NCI-H1417 (cell line): ENCODE measurements at places on chromosomes 1 and 21.

- no peak for DNase-seq
Measured at GRCh38 chr1:231359113-231359512, 21.0 kb downstream of the SPRTN start.

GRCh38 chr1:44035726-44036408, 4.6 kb upstream of the SLC6A9 start:
- DNase-seq: no peak

GRCh38 chr1:53401813-53402745, 57.1 kb upstream of the DMRTB1 start:
- DNase-seq: no peak

DNA sequence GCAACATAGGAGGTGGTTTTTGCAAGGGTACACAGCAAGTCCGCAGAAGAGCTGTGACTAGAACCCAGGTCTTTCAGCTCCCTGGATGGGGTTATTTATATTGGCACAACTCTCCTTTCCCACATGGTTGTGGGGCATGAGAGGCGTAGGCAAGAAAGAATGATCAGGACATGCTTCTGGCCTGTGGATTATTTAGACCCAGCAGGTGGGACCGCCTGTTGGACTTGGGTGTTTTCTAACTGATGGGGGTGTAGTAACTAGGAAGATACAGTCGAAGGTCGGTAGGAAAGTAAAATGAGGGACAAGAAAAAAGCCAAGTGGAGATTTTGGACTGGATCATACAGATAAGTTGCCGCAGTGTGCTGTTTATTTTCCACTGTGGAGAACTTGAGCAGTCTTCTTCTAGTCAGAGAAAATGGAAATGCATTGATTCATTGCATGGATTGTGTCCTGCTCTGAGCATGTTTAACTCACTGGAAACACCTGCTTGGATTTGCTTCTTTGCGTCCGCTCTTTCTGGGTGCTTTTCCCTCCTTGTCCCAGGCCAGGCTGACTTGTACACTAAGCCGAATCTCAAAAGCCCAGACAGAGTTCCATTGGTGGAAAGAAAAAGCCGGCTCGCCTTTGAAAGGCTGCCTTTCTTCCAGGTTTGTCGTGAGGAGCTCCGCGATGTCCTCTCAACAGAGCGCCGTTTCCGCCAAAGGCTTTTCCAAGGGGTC, 592 bp downstream of the CRCT1 start:
- no peak for DNase-seq

DNA sequence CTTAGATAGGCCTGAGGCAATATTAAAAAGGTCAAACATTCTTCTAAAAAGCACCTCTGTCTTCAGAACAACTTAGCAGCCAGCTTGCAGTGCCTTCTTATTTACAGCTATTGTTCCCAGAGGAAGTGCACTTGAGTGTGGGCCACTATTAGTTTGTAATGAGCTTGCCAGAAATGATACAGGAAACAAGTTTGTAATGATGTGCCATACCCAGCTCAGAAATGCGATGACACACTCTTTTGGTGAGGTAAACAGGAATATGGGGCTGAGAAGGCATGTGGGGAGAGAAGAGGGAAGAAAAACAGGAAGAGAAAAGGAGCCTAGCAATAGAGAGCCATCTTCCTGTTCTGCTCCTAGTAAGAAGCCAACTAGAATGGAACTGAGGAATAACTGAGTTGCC, 295.4 kb downstream of the AGBL4 start:
- DNase-seq: no peak

DNA sequence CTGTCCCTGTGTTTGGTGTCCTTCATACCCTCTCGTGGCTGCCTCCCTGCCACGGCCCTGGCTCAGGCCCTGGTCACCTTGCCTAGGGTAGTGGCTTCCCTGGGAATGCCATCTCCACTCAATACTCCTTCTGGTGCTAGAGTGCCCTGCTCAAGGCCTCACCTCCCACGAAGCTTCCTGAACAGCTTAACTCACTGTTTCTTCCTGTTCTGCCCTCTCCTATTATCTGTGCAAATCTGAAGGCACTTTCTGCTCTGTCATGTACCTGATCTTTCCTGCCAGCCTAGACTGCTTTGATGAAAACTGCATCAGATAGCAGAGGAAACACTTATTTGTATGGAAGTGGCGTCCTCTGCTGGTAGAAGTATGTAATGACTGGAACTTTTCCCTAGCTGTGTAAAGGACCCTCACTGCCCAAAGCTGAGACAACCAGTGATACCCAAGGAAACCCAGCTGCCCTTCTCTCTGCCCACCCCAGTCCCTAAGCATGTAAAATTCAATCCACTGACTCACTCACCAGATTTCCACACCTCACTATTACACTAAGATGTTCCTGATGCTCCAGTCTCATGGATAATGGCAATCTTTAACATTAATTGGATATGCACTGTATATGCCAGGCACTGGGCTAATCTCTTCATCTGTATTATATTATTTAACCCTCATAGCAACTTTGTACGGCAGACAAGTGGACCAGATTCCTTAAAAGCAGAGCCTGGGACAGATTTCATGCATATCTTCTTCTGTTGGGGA, 36.2 kb upstream of the BTG2 start:
- peak; percentile 63 for DNase-seq

GRCh38 chr21:45534636-45535331, 7.5 kb downstream of the SLC19A1 start:
- DNase-seq: peak; percentile 90

DNA sequence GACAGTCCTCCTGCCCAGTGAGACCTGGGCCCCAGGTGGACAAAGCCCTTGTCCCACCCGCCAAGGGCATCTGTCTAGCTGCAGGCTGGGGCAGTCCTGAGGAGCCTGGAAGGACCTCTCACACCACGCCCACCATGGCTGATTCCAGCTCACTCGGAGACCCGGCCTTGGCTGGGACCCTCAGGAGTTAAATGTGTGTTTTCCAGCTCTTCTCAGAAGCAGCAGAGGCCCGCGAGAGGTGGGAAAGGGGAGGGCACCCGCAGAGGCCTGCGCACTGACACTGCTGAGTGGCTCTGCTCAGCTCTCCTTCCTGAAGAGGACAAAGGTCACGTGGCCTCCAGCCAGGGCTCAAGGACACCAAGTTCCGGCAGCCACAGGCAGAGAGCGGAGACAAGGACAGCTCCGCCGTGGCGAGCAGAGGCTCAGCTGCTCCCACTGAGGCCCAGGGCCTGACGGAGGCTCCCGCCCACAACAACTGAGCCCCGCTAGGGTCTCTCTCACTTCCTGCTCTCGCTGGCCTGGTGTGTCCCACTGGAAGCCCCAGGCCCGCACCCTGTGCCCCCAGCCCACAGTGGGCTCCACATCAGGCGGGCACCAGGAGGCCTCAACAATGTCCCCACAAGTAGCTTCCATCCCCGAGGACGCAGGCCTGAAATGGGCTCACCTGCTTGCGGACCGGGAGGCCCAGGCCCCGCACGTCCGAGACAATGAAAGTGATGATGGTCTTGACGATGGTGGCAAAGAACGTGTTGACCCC, 16.9 kb downstream of the SLC19A1 start:
- no peak for DNase-seq

GRCh38 chr1:228315945-228316588, 90.6 kb downstream of the TRIM11 start:
- no peak for DNase-seq

- DNase-seq: no peak
Measured at GRCh38 chr1:230170622-230171021, 103.6 kb downstream of the GALNT2 start.

- DNase-seq: peak; percentile 54
Measured at GRCh38 chr21:38349111-38349746, 92.4 kb downstream of the KCNJ15 start.

GRCh38 chr1:172086137-172086536, 244.8 kb downstream of the DNM3 start:
- no peak for DNase-seq

DNA sequence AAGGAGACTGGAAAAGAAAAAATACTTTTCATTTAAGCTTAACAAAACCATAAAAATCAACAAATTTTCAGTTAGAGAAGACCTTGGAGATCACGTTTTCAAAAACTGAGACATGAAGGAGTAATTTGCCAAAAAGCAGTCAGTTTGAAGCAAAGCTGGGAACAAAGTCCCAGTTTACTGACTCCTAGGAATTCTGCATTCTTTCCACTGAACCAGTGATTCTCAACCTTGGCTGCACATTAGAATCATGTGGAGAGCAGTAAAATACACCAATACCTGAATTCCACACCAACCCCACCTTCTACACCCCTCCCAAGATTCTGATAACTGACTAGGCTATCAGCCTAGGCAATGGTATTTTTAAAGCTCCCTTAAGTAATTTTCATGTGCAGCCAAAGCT, 73.5 kb downstream of the PRPF38A start:
- no peak for DNase-seq

DNA sequence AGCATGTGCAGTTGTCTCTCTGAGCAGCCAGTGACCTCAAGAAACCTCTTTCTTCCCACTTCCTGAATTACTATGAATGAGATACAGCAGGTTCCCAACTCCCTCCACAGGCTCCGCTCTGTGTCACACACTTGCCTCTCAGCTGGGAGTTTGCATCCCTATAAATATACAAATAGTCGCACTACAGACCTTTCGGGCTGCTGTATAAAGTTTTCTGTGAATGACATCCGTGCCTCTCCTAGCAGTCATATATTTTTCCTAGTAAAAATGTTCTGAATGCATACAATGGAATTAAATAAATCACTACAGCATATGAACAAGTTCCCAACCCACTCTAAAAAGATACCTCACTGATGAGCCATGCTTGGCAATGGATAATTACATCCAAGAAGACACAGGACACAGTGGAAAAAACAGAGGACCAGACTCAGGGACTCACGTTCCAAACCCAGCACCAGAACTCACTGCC, 66.8 kb downstream of the CAPZB start:
- no peak for DNase-seq

DNA sequence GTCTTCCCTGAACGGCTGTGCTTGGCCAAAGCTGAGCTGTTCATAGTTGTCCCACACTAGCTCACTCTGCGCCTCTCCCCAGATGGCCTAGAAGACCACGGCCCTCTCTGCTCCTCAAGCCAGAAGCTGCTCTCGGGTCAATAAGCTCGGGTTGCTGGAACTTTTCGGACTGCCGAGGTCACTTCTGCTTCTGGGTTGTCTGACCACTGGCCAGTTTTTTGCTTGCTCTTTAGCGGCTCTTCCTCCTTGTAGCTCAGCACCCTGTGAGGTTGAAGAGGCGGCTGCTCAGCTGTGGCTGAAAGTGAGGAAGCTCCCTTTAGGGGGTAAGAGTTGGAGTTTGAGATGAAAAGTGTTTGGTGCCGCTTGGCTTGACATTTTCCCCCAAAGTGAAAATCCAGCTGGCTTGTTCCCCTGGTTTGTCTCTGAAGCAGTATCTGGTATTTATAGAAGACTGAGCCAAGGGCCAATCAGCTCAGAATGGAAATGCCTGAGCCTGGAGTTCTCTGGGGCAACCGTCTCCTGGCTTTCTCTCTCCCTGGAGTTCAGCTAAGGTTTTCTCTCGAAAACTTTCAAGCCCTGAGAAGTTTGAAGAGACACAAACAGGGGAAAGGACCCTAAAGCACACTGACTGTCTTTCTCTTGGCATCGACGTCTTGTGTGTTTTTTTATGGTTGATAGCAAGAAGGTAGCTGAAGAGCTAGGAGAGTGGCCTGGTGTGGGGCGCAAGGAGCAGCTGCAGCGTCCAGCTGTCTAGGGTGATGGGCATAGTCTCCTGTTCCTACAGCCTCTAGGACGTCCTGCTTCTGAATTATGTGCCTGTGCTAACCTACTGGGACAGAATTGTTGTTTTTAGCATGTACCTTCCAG, 72.0 kb downstream of the SYT6 start:
- DNase-seq: no peak

- no peak for DNase-seq
Measured at GRCh38 chr21:42682661-42683210, 29.3 kb downstream of the PDE9A start.

GRCh38 chr1:97053268-97053667, 331.7 kb downstream of the PTBP2 start:
- no peak for DNase-seq

GRCh38 chr1:50252196-50252595, 143.5 kb downstream of the ELAVL4 start:
- no peak for DNase-seq

DNA sequence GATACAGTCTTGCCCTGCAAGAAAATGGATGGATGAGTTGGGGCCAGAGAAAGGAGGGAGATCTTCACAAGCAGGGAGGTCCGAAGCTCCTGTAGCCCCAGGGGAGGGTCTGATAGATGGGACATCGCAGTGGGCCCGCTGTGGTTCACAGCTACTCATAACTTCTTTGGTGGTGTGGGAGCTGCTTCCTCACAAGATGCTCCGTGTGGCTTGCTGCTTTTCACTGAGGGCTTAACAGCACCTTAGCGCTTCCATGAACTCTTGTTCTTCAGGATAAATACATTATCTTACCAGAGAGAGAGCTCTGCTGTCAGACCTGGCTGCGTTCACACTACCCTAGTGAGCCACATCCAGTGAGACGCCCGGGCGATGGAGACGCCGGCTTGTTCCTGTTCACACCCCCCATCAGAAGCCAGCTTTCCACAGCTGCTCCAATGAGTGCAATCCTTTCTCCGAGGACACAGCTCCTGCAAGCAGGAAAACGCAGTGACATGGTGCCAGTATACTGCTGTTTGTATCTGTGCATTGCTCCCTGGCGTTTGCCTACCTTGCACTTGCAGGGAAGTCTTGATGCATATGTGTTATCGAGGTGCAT, 599.8 kb downstream of the AJAP1 start:
- DNase-seq: no peak

DNA sequence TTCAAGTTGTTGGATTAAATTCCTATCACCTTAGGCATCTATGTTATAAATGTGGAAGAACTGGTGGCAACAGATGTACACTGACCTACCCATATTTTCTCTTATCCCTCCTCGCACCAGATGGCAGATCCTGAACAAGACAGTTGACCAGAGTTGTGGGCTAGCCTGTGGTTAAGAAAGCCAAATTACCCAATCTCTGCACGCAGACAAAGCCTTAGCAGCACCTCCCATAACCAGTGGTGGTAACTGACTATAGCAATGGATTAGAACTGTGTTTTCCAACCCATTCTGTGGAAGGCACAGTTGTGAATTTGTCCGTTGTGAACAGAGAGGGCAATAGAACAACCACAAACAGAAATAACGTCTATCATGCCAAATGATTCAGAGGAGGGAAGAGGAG, 20.6 kb downstream of the ABCB10 start:
- DNase-seq: no peak

- no peak for DNase-seq
Measured at GRCh38 chr1:41754540-41754939, 164.2 kb downstream of the HIVEP3 start.

DNA sequence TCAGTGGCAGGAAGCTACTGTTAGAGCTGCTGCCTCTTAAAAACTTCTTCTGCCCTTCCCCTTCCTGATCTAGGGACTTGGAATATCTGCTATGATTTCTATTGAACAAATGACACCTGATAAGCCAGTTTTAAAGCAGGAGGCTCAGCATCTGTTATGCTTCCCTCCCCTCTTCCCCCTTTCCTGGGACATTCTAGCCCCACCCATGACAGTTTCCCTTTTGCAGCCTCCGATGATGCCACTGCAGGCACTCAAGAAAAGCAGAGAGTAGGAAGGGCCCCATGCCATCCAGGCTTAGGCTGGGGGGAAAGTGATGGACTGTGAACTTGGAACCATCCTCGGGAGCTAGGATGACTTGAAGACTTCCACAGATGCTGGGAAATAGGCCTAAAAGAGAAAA, 15.1 kb upstream of the EPB41 start:
- DNase-seq: no peak

GRCh38 chr1:182568647-182569284, 20.3 kb downstream of the RNASEL start:
- DNase-seq: no peak

- no peak for DNase-seq
Measured at GRCh38 chr1:36705629-36706028, 222.9 kb upstream of the CSF3R start.

- DNase-seq: no peak
Measured at GRCh38 chr1:12179111-12179519, 12.3 kb downstream of the TNFRSF1B start.

- DNase-seq: no peak
Measured at GRCh38 chr21:42317826-42318746, 2.9 kb upstream of the TFF3 start.
